ENCODE measurements at places on chromosomes 7 and 10.
A peak's percentile ranks its signal among the peaks of the same experiment; 100 is the strongest.

DNA sequence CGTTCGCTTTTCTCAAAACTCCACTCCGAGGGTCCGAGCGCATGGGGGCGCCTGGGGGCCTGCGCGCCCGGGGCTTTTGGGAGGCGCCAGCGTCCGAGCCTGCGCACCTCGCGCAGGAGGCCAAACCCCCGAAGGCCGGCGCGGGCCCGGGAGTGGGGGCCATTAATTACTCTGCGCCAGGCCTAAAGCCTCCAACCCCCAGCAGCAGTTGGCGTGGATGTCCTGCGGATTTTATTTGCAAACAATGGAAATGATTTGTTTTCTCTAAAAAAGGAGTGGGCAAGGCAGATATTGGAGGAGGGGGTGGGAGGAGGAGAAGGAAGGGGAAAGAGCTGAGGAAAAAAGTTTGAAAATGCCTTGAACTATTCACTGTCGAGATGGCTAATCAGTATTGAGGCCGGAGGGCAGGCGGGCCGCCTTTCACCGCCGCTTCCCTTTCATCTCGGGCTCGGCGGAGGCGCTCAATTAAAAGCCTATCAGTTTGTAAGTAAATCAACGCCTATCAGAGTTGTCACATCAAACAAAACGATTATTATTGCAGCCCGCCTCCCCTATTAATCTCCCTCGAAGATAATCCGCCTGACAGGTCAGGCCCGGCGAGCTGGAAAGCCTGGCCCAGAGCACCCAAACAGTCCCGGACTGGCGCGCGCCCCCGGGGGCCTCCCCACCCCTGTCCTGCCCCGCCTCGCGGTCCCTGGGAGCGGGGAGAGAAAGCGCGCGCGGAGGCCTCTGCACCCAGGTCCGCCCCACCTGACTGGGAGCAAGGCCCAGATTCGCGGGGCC lies 3.4 kb upstream of the ZNF503 start:
- no peak for DNase-seq

GRCh38 chr10:129871966-129872365 lies 92.1 kb downstream of the EBF3 start:
- no peak for DNase-seq

DNA sequence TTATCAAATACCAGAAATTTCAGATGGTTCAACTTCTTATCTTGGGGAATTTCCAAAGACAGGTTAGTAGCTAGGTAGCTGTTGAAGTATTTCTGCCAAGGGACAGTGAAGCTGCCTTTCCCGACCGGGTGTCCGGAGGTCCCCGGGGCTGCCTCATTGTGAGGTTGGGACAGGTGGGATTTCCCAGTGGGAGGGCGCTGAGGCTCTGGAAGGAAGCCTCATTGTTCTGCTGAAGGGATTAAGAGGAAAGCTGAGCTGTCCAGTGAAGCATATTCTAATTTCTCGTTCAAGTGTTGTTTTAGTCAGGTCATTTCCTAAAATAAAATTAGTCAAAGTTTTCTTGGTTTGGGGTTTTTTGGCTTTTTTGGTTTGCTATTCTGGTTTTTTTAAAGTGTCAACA lies 244.2 kb downstream of the MGMT start:
- no peak for DNase-seq

DNA sequence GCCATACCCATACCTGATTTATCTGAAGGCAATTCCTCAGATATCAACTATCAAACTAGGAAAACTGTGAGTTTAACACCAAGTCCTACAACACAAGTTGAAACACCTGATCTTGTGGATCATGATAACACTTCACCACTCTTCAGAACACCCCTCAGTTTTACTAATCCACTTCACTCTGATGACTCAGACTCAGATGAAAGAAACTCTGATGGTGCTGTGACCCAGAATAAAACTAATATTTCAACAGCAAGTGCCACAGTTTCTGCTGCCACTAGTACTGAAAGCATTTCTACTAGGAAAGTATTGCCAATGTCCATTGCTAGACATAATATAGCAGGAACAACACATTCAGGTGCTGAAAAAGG lies 69.0 kb upstream of the RSBN1L start:
- no peak for DNase-seq

- no peak for DNase-seq
Observed at GRCh38 chr7:44097064-44097932, 6.8 kb upstream of the AEBP1 start.

DNA sequence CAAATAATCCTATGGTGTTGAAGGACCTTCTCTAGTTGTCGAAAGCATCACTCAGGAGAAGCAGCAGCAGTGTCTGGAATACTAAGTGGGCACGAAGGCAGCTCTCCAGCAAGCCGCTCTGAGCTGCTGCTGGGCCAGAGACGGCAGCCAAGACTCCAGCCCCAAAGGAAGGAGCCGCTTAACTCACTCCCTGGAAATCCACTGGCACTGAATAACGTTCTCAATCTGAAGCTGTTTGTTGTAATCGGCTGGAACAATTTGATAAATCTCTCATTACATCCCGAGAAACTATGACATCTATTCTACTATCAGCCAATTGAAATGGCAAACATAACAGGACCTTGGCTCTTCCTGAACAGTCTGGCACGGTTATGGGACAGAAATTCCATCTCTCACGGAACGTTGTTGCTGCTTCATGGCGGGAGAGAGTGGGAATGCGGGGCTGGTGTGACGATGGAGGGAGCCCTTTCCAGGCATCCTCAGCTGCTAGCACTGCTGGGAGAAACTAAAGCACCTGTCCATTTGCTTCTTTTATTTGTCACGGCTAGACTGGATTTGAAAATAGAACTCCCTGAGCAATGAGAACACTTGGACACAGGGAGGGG lies 331.5 kb upstream of the RNF32 start:
- DNase-seq = no peak

DNA sequence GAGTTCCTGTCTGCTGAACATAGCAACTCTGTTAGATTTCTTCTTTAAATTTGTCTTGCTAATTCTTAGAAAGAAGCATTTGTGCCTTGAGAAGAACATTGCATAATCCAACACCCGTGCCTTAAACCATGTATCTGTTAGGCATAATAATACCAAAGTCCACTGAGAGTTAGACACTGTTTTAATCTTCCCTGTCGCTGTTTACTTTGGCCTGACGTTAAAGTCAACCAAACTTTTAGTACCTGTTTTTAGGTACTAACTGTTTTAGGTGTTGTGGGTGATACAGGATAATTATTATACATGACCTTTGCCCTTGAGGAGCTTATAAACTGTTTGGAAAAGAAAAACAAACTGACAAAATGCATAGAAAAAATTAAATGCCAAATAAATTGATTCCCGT lies 43.6 kb downstream of the KLHDC10 start:
- DNase-seq = no peak

DNA sequence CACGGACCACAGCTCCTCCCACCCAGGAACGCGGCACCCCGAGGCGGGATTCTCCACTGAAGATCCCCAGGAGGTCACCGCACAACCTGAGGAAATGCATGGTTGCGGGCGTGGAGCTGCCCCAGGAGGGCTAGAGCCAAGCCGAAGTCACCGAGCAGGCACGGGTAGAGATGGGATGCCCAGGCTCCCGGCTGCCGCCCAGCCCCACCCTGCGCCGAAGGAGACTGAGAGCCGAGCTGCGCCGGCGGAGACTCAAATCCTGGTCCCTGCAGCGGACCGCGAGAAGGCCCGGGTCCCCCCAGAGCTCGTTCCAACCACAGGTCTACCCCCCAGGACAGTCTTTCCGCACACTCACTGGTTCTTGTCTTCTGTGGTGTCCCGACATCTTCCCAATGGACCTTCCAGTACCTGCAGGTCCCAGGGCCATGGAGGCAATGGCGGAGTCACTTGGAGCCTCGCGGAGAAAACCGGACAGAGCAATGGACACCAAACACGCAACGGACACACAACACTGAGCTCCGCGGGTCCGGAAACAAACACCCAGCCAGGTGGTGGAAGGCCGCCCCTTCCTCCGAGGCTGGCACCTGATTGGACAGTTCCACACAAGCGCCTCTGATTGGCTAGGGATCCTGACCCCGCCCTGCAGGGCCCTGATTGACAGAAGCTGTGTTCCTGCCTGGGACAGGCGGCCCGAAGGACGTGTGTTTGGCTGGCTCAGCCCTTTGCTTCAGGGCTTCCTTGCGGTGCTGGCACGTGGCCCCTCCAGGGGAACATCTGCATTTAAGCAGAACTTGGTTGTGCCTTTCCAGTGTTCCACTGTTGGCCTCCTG lies 331.9 kb upstream of the NUPR2 start:
- no peak for DNase-seq

GRCh38 chr7:51020944-51021343 lies 238.2 kb upstream of the GRB10 start:
- DNase-seq = no peak

GRCh38 chr7:136526408-136527105 lies 341.9 kb upstream of the CHRM2 start:
- DNase-seq = no peak

- peak; percentile 46 for DNase-seq
Observed at GRCh38 chr7:105677817-105678573, 96.7 kb upstream of the EFCAB10 start.

DNA sequence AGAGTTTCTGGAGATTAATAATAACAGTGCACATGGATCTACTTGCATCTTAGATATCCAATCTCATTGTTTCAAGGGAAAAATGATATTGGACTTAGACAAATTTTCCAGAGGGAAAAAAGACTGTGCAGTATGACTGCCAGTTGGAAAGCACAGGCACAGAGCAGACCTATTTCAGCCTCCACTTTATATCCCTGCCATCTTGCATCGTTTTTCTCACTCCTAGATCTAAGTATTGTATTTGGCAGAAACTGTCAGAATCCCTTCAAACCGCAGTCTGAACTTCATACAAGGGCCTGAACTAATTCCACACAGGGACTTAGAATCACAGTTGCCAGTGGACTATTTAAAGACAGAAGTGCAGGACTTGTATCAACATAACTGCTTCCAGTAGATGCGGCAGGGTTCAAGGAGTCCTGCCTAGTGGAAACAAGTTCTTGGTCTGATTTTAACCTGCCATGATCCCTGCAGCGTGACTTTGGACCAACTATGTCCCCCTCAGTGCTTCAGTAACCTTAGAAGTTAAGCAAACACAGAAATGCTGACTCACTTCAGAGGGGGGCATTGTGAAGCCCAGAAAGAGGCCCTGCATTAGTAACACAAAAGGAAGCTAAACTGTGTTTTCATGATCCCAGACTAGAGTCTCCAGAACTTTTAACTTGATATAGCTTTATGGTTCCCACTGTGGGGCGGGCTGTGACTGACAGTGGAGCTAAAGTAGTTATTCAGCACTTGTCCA lies 95.7 kb upstream of the PALS2 start:
- DNase-seq = no peak

DNA sequence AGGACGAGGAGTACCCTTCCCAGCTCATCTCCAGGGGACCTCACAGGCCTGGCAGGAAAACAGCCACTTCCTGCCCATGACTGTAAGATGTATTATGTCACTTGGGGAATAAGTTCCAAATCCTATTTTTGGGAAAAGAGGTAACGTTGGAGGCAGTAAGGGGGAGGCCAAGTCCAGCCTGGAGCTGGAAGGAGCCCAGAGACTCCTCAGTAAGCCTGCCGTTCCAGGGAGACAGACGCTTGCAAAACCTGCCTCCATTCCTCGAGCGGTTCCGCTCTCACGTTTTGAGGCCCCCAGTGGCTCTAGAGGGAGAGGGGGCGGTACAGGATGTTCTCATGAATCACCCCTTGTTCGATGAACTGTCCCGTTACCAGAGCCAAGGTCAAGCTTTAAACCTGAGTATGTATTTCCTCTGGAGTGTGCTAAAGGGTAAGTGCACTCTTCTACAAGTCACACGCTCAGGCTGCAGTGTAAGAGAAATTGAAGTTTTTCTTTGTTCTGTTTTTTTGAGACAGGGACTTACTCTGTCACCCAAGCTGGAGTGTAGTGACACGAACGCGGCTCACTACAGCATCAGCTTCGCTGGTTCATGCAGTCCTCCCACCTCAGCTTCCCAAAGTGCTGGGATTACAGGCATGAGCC lies 45.5 kb upstream of the CYTH3 start:
- no peak for DNase-seq

DNA sequence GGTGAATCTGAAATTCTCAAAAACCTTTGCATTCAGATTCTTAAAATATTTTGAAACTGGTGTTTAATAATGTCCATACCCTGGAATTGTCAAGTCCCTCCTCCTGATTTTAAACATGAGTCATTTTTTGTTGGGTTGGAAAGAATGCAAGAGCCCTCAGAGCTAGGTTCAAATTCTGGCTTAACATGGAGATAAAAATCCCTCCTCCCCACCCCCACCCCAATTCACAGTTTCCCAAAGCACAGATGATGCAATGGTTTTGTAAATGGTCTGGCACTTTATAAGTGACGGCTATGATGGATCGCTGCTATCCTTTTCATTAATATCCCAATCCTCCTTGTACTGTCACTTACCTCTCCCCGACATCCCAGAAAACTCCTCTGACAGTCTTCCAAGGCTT lies 332.8 kb downstream of the PLXNA4 start:
- DNase-seq = no peak

- no peak for DNase-seq
Observed at GRCh38 chr10:117892681-117893220, 154.0 kb downstream of the RAB11FIP2 start.

GRCh38 chr7:73478549-73478948 lies 43.5 kb downstream of the BAZ1B start:
- no peak for DNase-seq

- no peak for DNase-seq
Observed at GRCh38 chr7:111107579-111107978, 16.7 kb downstream of the LRRN3 start.

DNA sequence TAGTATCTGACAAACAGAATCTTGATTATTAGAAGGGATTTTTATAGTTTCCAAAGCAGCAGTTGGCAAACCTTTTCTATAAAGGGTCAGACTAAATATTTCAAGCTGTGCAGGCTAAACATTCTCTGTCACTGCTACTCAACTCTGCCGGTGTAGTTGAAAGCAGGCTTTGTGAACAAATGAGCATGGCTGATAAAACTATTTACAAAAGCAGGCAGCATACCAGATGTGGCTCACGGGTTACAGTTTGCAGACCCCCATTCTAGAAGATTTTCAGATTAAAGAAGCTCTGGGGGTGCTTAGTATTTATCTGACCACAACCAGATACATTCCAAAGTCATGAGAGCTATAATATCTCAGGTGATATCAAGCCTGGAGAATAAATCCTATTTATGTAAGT lies 1017.5 kb downstream of the SORCS1 start:
- DNase-seq = no peak

GRCh38 chr10:99236627-99237309 lies 1.1 kb upstream of the HPSE2 start:
- no peak for DNase-seq

All from activated T-helper 1 cell treated with Interleukin-2 at 50 U/mL for 16 hours (primary cell).